ENCODE measurements at places on chromosomes 2 and 18.
A peak's percentile ranks its signal among the peaks of the same experiment; 100 is the strongest.

- DNase-seq, result no peak
Observed at GRCh38 chr18:8869696-8870095, 164.3 kb downstream of the MTCL1 start.

GRCh38 chr18:54718408-54718773 lies 109.9 kb upstream of the RAB27B start:
- DNase-seq, result no peak

GRCh38 chr2:212953170-212953920 lies 198.1 kb downstream of the IKZF2 start:
- no peak for DNase-seq

- no peak for DNase-seq
Observed at GRCh38 chr2:75303227-75303626, 103.9 kb upstream of the TACR1 start.

- DNase-seq, result no peak
Observed at GRCh38 chr2:44200759-44201158, 32.1 kb downstream of the PPM1B start.

DNA sequence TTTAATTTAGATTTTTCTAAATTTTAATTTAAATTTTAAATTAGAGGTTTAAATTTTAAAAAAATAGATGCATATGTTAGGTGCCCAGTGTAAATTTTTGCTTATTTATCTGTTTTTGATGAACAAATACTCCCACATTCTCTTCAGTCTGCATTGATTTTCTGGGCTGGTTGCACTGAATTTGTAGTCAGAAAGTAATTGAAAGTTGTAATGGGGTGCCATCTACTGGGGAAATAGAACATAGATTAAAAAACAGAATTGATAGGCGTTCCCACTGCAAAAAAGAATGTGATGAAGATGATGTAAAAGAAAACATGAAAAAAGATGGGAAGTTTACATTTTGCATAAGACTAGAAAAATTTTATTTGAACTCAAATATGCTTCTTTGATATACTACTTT lies 51.7 kb upstream of the CCDC85A start:
- DNase-seq, result no peak

DNA sequence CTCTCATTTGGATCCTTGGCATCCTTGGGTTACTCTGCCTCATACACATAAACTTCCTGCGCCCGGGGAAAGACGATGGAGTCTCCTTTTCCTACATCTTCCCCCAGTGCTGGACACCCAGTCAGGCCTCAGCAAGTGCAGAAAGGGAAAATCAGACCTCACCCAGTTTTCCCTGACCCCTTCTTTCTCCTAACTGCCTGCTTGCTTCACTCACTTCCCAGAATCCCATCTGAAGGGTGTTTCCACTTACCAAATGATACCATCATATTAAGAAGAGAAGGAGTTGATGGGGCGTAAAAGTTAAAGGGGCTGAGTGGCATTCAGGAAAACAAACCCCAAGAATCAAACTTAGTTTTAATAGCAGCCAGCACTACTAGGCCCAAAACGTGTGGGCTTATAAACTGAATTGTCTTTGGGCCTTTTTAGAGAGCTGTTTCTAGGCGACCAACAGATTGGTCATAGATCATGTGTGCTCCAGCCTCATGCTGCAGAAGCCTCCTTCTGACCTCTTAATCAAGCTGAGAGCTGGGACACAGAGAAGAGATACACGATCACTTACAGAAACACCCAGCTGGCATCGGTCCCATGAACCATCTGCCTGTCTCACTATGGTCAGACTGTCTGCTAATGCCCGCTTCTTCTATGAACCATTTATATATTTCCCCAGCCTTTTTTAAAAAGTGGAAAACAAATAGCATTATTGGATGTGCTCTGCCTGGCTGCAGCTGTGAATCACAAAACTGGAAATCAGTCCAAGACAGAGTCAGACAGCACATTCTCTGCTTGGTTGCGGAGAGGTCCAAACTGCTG lies 165.7 kb upstream of the SLC14A2 start:
- peak; percentile 72 for DNase-seq

- no peak for DNase-seq
Observed at GRCh38 chr2:15819562-15820256, 120.6 kb upstream of the MYCN start.

- no peak for DNase-seq
Observed at GRCh38 chr2:241750076-241750840, 15.8 kb downstream of the D2HGDH start.
